ENCODE measurements at places on chromosomes 5 and 9.

DNA sequence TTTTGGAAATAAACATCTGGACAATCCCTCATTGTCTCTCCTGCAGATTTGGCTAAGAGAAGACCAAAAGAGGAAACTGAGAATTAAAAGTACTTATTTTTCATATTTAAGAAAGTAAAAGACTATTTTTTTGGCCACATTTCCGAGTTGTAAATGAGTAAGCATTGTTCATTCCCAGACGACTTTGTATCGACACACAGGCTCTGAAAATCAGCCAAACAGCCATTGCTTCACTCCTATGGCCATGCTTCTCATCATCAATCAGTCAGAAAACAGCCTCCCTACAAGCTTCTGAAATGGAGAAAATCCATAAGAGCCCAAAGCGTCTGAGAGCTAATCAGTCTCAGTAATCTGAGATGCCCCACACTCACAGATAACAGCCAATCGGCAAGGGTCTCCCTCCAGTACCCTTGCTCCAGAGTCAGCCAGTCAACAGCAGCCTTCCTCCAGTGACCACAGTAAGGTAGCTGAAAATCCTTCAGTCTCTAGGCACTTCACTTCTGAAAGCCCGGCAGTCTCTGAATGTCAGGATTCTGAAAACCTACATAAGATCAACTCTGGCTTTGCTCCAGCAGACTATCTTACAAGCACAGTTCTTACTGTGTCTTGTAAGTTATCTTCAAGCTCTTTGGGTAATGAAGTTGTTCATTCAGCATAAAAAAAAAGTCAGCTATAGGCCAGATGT, 30.9 kb downstream of the CDO1 start:
- DNase-seq = no peak

GRCh38 chr9:95729046-95729445, 146.4 kb upstream of the ERCC6L2 start:
- DNase-seq = no peak

GRCh38 chr9:89387197-89387849, 69.0 kb downstream of the SECISBP2 start:
- no peak for DNase-seq

DNA sequence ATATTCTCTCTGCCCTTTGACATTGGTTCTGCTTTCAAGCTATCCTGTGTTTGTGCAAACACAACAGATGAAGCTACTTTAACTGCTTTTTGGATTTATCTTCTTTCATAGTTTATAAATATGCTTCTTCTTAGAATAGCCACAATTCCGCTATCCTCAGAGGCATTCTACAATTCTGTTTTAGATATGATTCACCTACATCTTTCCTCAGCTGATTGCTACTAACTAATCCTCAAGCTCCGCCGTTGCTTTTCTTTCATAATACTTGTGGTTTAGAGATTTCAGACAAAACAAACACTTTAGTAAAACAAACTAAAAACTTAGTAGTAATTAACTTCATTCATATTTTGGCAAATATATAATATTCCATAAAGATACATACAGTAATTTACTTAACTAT, 52.5 kb downstream of the ECPAS start:
- no peak for DNase-seq

DNA sequence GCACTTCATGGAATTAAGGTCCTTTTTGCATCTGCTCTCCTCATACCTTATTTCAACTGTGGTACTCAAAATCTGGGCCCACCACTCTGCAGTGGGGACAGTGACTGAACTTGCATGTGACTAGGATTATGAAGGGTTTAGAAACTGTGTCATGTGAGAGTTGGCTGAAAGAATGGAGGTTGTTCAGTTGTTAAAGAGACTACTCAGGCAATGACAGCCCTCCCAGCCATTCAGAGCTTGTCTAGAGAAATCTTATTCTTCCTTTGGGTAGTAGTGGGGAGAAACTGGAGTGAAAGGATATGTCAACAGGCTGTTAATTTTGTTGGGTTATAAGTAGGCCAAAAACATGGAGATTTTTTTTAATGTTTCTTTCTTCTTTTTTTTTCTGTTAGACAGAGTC, 10.3 kb downstream of the AOPEP start:
- DNase-seq = no peak

DNA sequence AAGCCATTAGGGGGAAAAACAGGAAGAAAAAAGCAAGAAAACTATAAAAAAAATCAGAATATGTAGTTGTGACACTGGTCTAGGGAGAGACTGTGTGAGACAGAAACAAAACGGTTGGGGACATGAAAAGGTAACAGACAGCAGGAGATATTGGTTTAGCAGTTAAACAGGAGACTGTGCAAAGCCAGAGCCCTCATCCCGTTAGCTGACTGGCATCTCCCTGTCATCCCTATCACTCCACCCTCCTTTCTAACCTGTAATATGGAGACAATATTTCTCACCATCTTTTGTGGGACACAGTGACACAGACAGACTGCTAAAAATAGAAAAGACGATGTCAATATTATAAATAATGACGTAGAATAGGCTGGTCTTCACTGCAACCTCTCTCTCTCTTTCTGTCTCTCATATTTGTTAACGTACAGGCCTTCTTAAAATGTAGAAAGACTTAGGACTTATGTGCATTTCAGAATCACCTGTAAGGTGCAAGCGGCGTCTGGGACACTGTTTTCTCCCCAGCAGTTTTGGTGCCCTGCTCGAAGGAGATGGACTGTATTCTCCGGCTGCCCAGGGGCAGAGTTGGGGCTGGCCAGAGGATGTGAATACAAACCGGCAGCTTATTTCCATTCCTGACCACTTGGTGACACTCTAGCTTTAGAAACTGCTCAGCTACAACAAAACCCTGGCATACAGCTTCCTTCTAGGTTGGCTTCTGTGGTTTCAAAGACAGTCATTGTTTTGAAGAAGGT, 190.6 kb downstream of the MAT2B start:
- DNase-seq = no peak

DNA sequence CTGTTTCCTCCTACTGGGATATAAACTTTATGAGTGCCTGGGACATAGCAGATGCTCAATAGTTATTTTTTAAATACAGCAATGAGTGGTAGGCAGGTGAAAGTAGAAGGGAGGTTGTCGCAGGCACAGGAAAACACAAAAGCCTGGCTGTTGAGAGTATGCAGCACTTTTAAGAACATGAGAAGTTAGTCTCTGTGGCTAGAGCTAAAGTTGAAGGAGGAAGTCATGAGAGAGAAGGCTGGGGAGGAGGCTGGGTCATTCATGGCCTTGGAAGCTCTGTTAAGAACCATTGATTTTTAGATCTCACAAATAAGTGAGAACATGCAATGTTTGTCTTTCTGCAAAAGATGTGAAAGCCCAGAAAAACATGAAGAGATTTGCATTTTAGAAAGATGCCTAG, 126.7 kb downstream of the PRKACG start:
- no peak for DNase-seq

DNA sequence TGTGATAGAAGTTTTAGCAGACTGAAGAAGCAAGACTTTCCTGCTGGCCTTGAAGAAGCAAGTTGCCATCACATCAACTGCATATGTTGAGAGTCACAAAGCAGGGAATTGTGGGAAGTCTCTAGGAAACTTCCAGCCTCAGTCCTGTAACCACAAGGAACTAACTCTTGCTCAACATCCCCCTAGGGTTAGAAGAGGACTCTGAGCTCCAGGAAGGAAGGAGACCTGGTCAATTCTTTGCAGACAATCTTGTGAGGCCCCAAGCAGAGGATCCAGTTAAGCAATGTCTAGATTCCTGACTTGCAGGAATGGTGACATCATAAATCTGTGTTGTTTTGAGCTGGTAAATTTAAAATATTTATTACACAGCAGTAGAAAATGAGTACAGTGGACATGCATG, 18.6 kb upstream of the ZNF366 start:
- DNase-seq = no peak

DNA sequence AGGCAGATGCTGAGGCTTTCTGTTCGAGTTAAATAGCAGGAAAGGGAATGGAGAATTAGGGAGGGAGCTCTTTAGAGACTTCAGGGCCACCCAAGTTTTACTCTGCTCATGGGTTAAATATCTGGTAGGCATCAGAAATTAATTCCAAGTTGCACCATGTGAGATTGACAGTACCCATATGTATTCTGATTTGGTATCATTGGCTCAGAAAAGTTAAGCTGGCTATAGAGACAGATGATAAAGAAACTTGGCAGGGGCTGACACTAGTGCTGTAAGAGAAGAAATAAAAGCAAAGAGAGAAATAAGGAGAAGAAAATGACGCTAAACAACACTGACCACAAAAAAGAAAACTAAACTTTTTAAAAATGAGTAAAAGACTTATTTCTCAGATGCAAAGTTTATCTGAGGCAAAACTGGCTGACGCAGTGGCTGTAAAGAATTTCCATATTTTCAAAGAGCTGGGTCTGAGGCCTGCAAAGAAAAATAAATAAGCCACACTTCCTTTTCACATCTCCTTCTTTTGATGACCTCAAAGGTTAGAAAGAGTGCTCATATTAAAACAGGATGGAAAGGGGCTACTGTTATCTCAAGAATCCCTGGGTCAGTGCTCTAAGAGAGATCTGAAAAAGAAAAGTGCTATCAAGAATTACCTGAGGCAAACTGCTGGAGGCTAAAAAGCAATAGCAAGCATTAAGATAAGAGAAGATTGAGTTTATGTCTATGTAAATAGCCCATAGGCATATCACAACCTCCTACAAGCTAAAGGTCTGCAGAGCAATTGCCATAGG, 399.0 kb upstream of the MEF2C start:
- DNase-seq = no peak

DNA sequence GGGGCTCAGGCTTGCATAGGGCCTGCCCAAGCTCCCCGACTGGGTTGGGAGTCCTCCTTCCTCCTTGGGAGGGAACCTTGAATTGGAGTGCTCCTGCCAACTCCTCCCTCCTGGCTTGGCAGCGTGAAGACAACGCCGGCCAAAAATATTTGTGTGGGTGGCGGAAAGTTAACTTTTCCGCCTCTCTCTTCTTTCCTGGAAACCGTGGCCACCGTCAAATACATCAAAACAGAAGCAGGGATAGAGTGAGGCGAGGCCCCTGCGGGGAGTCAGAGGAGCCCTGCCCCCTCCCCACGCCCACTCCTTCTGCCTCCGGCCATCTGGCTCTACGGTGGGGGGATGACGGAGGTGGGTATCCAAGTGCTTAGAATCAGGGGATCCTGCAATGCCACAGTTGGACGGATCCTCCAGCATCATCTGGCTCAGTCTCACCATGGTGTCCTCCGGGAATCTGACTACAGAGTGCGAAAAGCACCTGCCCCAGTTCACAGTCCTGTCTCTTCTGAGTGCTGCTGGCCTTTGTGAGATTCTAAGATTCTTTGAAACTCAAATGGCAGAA, 25.2 kb upstream of the SYNPO start:
- DNase-seq = no peak

DNA sequence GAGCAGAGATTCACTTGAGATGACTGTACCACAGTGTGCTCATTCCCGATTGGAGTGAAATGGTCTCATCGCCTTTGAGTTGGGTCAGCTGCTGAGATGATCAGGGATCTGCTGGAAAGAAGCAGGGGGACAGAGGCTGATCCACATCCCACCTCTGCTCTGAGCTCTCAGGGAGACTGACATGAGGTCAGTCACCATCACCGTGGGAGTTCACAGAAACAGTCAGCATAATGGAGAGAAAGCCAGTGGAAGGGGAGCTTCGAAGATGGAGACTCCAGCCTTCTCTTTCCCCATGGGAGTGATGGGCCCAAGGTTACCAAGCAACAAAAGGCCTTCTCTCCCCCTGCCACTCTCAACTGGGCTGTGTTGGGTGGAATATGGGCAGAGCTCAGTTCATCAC, 276.4 kb downstream of the CDK5RAP2 start:
- no peak for DNase-seq

DNA sequence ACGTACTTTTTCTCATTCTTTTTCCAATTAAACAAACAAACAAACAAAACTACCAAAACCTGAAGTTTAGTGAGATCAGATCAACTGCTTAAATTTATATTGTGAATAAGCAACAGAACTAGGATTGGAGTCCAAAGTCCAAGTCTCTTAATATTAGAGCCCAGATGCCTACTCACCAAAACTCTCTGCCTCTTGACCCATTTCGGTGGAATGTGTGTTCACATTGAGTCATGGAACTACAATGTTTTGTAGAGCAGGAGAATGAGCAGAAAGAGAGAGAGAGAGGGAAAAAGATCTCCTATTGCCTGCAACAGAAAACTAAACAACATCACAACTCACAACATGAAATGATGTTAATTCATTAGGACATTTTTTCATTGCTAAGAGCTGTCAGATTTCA, 751.1 kb downstream of the TLR4 start:
- no peak for DNase-seq

- DNase-seq = no peak
These were observed 198.4 kb upstream of the TBCA start for GRCh38 chr5:77974576-77974975.

DNA sequence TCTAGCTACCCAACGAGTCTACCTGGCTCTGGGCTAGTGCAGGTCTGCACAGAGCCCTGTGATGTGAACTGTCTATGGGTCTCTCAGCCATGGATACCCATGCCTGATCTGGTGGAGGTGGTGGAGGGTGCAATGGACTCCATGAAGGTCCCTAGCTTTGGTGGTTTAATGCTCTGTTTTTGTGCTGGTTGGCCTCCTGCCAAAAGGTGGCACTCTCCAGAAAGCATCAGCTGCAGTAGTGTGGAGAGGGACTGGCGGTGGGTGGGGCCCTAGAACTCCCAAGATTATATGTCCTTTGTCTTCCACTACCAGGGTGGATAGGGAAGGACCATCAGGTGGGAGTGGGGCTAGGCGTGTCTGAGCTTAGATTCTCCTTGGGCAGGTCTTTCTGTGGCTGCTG, 290.1 kb downstream of the AGTPBP1 start:
- no peak for DNase-seq
